ENCODE measurements at places on chromosomes 16 and 17.
A peak's percentile ranks its signal among the peaks of the same experiment; 100 is the strongest.

- DNase-seq, result no peak
These were observed 61.8 kb upstream of the ENDOV start for GRCh38 chr17:80352991-80353665.

GRCh38 chr16:23452221-23452571 lies 793 bp downstream of the COG7 start:
- no peak for DNase-seq

GRCh38 chr17:74430385-74430705 lies 1.5 kb upstream of the GPRC5C start:
- DNase-seq, result no peak

DNA sequence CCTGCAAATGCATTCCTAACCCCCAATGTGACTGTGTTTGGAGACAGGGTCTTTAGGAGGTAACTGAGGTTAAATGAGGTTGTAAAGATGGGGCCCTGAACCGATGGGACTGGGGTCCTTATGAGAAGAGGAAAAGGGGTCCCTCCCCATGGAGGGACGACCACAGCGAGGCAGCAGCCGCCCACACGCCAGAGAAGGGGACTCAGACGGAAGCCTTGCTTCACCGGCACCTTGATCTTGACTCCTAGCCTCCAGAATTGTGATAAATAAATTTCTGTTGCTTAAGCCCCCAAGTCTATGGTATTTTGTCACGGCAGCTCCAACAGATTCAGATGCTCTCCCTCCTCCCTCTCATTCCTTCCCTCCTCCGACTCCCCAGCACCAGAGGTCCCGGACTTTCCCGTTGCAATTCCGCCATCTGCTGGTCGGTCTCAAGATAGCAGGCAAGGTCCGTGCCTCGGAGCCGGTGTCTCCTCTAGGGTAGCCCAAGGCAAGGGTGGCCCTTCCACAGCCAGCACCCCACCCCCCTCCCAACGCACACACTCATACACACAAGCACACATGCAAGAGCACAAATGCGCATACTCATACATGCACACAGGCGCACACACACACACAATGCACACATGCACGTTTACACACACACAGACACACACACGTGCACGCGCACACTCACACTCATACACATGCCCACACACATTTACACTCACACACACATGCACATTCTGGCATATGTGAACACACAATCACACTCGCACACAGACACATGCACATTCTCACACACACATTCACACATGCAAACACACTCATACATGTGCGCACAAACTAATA lies 23.1 kb upstream of the C16orf78 start:
- DNase-seq, result peak; percentile 9

- DNase-seq, result no peak
These were observed 44.5 kb upstream of the IL34 start for GRCh38 chr16:70601576-70602575.

DNA sequence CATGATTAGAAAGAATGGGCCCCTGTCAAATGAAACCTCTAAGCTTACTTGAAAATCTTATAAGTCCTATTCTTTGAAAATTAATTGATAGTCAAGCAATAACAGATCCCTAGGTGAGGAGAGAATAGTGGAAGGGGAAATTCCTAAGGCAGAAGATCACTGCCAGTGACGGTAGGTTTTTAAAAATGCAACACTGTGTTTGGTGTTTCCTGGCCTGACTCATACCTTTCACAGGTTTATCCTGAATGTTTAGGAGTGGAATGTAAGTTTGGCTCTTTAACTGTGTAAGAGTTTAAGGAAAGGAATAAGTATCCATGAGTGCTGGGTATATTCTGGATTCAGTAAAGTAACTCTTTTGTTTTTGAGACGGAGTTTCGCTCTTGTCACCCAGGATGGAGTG lies 23.8 kb downstream of the HAPSTR1 start:
- DNase-seq, result no peak

DNA sequence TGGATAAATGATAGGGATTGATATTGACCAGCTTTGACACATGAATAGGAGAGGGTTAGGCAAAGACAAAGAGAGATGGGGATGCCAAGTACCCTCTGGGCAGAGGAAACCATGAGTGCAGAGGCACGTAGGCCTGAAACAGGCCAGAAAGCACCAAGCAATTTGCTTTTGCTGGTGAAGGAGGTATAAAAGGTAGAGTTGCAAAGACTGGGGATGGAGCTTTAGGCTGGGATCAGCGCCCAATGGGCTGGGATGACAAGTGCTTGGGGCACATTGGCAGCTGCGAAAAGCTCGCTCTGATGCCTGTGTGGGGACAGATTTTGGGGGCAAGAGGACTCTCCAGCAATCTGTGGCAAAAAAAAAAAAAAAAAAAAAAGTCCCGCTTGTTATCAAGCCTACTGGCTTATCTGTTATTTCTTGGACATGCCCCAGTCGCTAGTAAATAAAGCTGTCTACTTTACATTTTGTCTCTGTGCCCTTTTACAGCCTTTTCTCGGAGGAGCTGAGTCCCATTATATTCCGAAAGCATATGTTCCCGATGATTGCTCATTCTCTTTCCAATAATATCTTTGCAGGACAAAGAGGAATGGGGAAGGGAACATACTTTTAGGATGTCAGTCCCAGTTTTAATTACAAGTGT lies 578.4 kb downstream of the MAF start:
- DNase-seq, result no peak

GRCh38 chr17:49634485-49634860 lies 43.4 kb downstream of the SPOP start:
- no peak for DNase-seq

- DNase-seq, result peak; percentile 45
These were observed 527 bp downstream of the EIF5A start for GRCh38 chr17:7307686-7308624.

- DNase-seq, result peak; percentile 67
These were observed at the start of gene NME3 for GRCh38 chr16:1771188-1771863. Gene NME3, minus strand, starts transcription at chr16:1771543. Its CDS starts 9 bp downstream, at chr16:1771534.

GRCh38 chr16:89142474-89143195 lies 28.9 kb upstream of the CDH15 start:
- no peak for DNase-seq

DNA sequence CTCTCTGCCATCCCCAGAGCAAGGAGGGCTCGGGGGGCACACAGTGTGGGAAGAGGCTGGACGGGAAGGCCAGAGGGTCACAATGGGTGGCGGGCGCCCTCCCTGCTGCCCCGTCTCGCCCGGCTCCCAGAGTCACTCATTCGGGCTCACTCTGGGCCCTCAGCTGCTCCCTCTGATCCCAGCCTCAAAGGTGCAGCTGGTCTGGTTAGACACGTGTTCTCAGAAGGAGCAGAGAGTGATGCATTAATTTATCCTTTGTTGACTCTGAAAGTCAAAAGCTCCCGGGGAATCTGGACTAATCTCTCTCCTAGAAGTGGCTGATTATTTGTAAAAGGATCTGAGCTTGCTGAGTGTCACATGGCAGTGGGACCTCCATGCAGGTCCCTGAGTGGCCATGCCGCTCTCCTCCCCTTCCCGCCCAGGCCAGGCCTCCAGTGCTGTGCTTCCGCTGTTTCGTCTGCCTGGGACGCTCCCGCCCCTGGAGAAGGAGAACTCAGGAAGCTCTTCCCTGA lies 87.5 kb downstream of the SEC14L1 start:
- DNase-seq, result no peak

- no peak for DNase-seq
These were observed 15.5 kb downstream of the UTS2R start for GRCh38 chr17:82386881-82387704.

- DNase-seq, result peak; percentile 36
These were observed 209.4 kb downstream of the IRX3 start for GRCh38 chr16:54077050-54077821.

GRCh38 chr17:40176754-40177110 lies 538 bp upstream of the RAPGEFL1 start:
- DNase-seq, result no peak

DNA sequence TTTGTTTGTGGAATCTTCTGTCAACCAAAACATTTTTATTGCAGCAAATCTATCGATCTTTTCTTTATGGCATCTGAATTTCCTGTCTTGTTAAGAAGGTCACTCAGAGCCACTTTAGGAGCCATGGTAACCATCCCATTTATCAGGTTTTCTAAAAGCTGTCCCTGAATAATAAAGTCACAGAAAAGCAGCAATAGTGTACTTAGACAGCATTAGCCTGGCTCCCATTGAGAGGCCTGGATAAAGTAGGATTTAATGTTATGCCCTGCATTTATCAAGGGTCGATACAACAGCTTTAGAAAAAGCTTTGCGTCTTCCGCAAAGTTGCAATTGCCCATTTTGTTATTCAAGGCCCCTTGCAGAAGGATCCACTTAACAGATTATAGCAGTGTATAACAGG lies 10.1 kb upstream of the CD300LF start:
- DNase-seq, result no peak

GRCh38 chr17:38870259-38871165 lies 654 bp downstream of the LASP1 start:
- peak; percentile 69 for DNase-seq

DNA sequence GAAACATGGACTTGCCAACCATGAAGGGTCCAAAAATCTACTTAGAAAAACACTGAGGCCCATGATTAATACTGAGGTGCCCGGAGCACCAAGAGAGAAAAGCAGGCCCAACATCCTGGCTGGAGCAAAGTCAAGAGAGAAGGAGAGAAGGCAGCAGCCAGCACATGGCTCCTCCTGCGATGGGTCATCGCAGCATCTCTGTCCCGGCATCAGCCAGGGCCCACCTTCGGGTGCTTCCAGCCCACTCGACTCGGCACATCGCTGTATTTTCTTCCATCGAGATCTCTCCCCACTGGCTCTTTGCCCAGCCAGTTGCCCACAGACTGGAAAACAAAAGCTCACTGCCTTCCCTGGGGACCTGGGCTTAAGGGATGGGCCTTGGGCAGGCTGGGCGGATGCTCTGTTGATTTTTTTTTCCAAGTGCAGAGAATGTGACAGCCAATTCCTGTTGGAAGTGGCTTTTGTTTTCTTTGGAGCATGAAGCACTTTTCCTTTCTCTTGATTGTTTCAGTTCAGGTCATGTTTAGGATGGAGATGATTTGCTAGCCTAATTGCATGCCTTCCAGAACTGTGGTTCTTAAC lies 58.1 kb downstream of the CYB5B start:
- peak; percentile 97 for DNase-seq

DNA sequence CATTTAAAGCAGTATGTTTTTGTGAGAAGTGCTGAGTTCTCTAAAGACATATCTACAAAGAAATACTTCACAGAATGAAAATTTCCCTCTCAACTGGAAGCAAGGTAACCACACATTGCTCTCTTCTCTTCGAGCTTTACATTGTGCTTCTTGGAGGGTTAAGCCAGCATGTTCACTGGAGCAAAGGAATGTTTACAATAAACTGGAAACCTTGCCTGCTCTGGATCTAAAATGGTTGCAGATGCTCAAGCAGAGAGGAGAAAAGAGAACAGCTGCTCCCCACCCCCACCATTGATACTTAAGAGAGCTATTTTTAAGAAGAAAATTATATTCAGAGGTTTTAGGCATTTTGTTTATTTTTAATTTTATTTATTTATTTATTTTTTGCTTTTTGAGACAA lies 213.1 kb downstream of the CEP112 start:
- DNase-seq, result peak; percentile 20

GRCh38 chr17:45440161-45440778 lies 7.6 kb upstream of the ARHGAP27 start:
- DNase-seq, result no peak

DNA sequence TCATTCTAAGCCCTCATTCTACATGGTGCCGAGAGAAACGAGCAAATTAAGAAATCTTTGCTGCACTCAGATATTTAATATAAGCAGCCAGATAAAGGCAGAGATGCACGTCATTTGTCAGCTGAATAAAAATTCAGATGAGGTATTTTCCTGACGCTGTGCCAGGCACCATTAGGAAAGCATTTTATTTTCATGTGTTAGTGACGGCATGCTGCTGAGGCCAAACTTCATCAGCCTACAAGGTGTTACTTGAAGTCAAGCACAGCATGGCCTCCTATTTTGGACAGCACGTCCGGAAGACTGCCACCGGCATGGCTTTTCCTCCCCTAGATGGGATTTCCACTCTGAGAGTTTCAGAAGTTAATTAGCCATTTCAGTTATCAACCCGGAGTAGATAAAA lies 70.3 kb downstream of the IRX3 start:
- DNase-seq, result peak; percentile 16

- DNase-seq, result peak; percentile 92
These were observed 13.1 kb downstream of the BCAR1 start for GRCh38 chr16:75238132-75238852.

GRCh38 chr17:8736362-8736761 lies 8.3 kb downstream of the CCDC42 start:
- DNase-seq, result no peak

DNA sequence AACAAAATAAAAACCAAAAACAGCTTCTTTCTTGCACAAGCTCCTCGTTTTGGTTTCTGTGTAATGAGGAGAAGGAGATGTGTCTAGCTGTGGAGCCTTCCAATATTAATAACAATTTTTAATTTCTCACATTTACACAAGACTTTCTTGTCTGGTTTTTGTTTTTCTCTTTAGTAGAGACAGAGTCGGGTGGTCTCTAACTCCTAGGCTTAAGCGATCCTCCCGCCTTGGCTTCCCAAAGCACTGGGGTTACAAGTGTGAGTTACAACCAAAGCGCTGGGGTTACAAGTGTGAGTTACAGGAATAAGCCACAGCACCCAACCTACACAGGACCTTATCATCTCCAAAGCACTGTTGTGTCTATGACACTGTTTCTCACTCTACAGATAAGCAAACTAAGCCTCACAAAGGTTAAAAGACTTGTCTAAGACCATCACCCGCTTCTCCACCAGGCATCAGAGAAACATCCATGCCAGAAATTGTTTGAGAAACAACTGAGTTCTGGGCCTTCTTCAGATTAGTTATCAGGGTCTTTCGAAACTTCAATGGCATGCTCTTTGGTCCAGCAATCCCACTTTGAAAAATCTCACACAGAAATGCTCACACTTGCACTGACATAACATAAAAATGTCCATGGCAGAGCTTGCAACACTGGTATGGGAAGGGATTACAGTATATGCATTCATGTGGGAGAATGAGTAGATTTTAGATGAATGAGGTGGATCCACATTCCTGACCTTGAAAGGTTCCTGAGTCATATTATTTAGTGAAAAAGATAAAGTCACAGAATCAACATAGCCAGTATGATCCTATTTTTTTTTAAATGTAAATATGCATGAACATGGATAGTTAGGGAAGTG lies 3.9 kb downstream of the ABAT start:
- DNase-seq, result no peak

GRCh38 chr17:69913616-69914015 lies 161.4 kb upstream of the KCNJ16 start:
- DNase-seq, result no peak

DNA sequence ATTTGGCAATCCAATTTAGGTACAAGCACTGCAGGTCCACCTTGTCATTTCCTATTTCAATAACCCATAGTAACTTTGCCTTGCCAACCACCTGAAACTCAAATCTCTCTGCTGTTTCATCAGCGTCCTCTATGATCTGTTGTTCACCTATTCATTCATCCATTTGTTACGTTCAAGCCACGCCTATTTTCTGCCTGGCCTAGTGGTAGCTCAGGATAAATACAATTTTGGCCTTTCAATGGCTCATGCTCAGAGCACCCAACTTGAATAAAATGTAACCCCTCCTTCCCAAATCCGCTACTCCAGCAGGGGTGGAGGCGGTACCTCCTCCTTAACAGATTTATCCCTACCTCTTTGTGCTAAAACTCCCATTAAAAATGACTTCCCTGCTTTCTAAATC lies 3.6 kb upstream of the FBXO47 start:
- no peak for DNase-seq

GRCh38 chr17:79850571-79851460 lies 11.6 kb upstream of the CBX4 start:
- DNase-seq, result no peak

- no peak for DNase-seq
These were observed 136.5 kb downstream of the SKAP1 start for GRCh38 chr17:48293319-48294019.

- DNase-seq, result peak; percentile 71
These were observed 6.9 kb downstream of the DOK4 start for GRCh38 chr16:57479205-57479975.

GRCh38 chr17:32609085-32609484 lies 122.3 kb downstream of the CDK5R1 start:
- DNase-seq, result no peak

Measured in fibroblast of gingiva (primary cell).